Activated CD8-positive, alpha-beta T cell treated with anti-CD3 and anti-CD28 coated beads for 36 hours (primary cell): ENCODE measurements at places on chromosomes 6 and 20.

- no peaks in the 10 kb centered on the region for H3K36me3 ChIP-seq
- no peak for DNase-seq
- peaks cover 10% of the 10 kb centered on the region for H3K27me3 ChIP-seq
- no peak overlapping the region for H3K4me3 ChIP-seq
- no peak overlapping the region for H3K27ac ChIP-seq
- no peaks in the 10 kb centered on the region for H3K4me1 ChIP-seq
Observed at GRCh38 chr20:47133809-47134456, 222.6 kb downstream of the ZMYND8 start.

GRCh38 chr6:29726571-29727194 lies 3.4 kb downstream of the HLA-F start:
- H3K27me3 ChIP-seq = no peaks in the 10 kb centered on the region
- no peak for DNase-seq
- H3K4me3 ChIP-seq = peak overlapping the region; percentile 93
- H3K4me1 ChIP-seq = peaks cover 73% of the 10 kb centered on the region
- peaks cover 48% of the 10 kb centered on the region for H3K36me3 ChIP-seq

DNA sequence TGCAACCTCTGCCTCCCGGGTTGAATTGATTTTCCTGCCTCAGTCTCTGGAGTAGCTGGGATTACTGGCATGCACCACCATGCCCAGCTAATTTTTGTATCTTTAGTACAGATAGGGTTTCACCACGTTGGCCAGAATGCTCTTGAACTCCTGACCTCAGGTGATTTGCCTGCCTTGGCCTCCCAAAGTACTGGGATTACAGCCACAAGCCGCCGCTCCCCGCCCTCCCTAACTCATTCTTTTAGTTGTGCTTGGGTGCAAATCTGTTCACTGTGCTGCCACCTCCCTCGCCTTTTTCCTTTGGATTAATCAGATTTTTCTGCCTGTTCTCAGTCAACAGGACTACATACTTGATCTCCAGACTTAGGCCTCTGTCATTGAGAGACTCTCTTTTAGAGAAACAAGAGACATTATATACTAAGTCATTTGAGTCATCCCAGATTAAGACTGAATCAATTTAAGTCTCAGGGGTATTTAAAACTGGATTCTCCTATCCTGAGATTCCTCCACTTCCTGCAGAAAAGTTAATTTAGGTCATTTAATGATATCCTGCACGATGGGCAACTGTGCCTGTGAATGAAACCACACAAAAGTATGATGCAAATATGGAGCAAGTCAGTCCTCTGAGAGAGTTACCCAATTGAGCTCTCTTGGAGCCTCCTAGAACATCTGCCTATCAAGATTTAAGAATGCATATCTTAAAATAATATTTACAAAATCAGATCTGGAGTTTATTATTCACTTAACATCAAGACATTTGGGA lies 136.1 kb upstream of the THEMIS start:
- no peak overlapping the region for H3K4me3 ChIP-seq
- H3K27ac ChIP-seq = no peak overlapping the region
- peaks cover 2% of the 10 kb centered on the region for H3K36me3 ChIP-seq

- no peak overlapping the region for H3K4me3 ChIP-seq
- H3K4me1 ChIP-seq = peaks cover 32% of the 10 kb centered on the region
- peak overlapping the region; percentile 8 for H3K27ac ChIP-seq
- H3K36me3 ChIP-seq = peaks cover 26% of the 10 kb centered on the region
- DNase-seq = peak; percentile 81
Observed at GRCh38 chr6:39100358-39100757, 14.6 kb downstream of the SAYSD1 start.

GRCh38 chr6:144405163-144405562 lies 120.0 kb downstream of the UTRN start:
- H3K4me1 ChIP-seq = peaks cover 28% of the 10 kb centered on the region
- no peaks in the 10 kb centered on the region for H3K27me3 ChIP-seq
- no peak for DNase-seq
- H3K4me3 ChIP-seq = no peak overlapping the region

DNA sequence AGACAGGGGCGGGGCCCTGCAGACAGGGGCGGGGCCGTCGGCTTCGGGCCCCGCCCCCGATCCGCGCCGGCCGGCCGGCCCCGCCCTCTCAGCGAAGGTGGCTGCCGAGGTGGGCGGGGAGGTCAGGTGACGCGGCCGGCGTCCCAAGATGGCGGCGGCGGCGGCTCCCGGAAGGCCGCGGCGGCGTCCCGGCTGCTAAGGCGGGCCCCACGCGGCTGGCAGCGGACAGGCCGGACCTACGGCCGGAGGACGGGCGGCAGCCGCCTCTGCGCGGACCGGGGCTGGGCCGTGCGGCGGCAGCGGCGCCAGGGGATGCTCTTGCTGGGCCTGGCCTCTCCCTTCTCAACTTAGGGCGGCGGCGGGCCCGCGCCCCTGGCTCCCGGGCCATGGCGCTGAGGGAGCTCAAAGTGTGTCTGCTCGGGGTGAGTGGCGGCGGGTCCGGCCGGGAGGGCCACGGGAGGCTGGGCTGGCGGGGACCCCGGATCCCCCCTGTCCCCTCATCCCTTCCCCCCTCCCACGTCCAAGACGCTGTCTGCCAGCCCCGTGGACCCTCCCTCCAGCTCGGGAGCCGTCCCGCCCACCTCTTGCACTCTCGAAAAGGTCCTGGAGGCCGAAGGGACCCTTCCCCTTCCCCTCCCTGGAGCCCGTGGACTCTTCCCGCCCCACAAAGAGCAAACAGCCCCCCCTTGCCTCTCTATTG lies at the start of gene RAB22A:
Gene RAB22A (plus strand): TSS at position 125 of the 700 bp plus-strand sequence. CDS start 262 bp downstream, at position 387.
- DNase-seq = peak; percentile 84
- no peaks in the 10 kb centered on the region for H3K27me3 ChIP-seq
- H3K4me3 ChIP-seq = peak within 1 kb of the TSS; percentile 91
- H3K4me1 ChIP-seq = peaks cover 59% of the 10 kb centered on the region

GRCh38 chr20:48079028-48079427 lies 293.7 kb upstream of the SULF2 start:
- no peaks in the 10 kb centered on the region for H3K36me3 ChIP-seq
- no peak for DNase-seq
- H3K27me3 ChIP-seq = peaks cover 10% of the 10 kb centered on the region
- H3K4me1 ChIP-seq = no peaks in the 10 kb centered on the region
- H3K4me3 ChIP-seq = no peak overlapping the region

GRCh38 chr20:62039738-62040137 lies 25.9 kb downstream of the TAF4 start:
- H3K4me1 ChIP-seq = peaks cover 46% of the 10 kb centered on the region
- H3K36me3 ChIP-seq = no peaks in the 10 kb centered on the region
- no peak for DNase-seq

DNA sequence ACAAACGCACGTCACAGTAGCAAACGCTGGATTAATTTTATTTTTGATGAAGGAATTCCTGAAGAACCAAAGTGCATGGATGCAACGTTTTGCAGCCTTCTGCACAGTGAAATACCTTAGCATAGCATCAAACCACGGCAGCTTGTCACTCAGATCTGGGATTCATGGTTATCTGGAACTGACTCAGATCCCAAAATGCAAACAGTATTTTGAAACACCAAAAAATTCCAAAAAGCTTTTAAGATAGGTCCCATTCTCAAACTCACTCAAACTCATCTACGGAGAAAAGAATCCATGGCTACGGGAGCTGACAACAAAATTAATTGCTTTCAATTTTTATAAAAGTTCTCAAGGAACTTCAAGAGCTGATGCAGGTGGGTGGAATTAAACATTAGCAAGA lies 116.2 kb upstream of the SALL4 start:
- no peak overlapping the region for H3K4me3 ChIP-seq
- no peak for DNase-seq
- no peaks in the 10 kb centered on the region for H3K27me3 ChIP-seq
- no peak overlapping the region for H3K27ac ChIP-seq
- H3K36me3 ChIP-seq = no peaks in the 10 kb centered on the region

- no peaks in the 10 kb centered on the region for H3K36me3 ChIP-seq
- H3K27me3 ChIP-seq = peaks cover 11% of the 10 kb centered on the region
- H3K27ac ChIP-seq = no peak overlapping the region
- DNase-seq = no peak
Observed at GRCh38 chr6:114063956-114064355, 93.0 kb upstream of the HDAC2 start.

GRCh38 chr6:3297006-3297405 lies 38.3 kb downstream of the PSMG4 start:
- DNase-seq = no peak
- no peaks in the 10 kb centered on the region for H3K27me3 ChIP-seq
- H3K27ac ChIP-seq = no peak overlapping the region
- H3K36me3 ChIP-seq = no peaks in the 10 kb centered on the region

DNA sequence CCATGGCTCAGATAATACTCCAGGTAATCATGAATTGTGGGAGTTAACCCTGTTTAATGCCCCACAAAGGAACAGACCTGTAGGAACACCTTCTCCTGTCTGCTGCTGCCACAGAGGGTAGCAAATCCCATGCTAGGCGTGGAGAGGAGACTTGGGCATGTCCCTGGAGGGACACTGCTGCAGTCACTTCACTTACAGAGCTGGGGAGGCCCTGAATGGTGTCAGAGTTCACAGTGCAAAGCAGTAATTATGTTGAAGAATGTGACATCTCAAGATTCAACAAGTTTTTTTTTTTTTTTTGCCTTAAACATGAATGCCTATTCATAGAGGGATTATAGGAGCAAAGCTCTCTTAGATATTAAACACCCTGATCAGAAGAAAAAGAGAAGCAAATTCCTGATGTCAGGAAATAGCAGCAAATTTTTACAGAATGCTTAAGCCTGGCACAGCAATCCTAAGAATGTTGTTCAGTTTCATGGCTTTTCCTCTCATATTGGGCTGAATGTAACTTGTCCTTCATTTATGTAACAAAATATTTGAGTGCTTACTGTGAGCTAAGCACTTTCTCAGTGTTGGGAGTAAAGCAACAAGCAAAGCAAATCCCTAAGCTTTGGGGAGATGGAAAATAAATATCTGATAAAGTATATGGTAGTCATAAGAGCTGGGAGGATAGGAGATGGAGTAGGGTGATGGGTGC lies 45.0 kb downstream of the CARMIL1 start:
- DNase-seq = no peak
- peaks cover 4% of the 10 kb centered on the region for H3K4me1 ChIP-seq

GRCh38 chr6:53920881-53921280 lies 126.1 kb downstream of the LRRC1 start:
- H3K4me3 ChIP-seq = no peak overlapping the region
- no peaks in the 10 kb centered on the region for H3K4me1 ChIP-seq
- peaks cover 3% of the 10 kb centered on the region for H3K36me3 ChIP-seq
- H3K27ac ChIP-seq = no peak overlapping the region
- no peaks in the 10 kb centered on the region for H3K27me3 ChIP-seq

DNA sequence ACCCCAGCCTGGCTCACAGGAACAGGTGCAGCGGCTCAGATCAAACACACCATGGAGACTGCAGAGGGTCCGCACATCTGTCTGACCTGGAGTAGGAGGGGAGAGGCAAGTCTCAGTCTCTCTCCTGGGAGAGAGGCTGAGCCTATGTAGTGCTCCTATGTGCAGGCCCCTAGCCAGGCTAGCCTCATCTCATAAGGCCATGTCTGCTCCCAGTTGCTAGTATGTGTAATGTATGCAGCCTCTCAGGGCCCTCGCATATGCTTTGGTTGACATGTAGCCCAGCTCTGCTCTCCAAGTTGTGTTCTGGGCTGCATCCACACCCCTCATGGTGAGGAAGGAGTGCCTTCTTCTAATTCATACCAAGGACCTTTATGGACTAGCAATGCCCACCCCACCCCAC lies 11.8 kb downstream of the TNXB start:
- H3K4me1 ChIP-seq = peaks cover 2% of the 10 kb centered on the region
- no peak overlapping the region for H3K4me3 ChIP-seq
- no peak overlapping the region for H3K27ac ChIP-seq
- H3K27me3 ChIP-seq = peaks cover 41% of the 10 kb centered on the region
- DNase-seq = no peak

- no peak overlapping the region for H3K4me3 ChIP-seq
- H3K27me3 ChIP-seq = peaks cover 3% of the 10 kb centered on the region
- no peaks in the 10 kb centered on the region for H3K4me1 ChIP-seq
- DNase-seq = no peak
- H3K36me3 ChIP-seq = no peaks in the 10 kb centered on the region
Observed at GRCh38 chr6:118174071-118174470, 267.0 kb downstream of the SLC35F1 start.

- H3K36me3 ChIP-seq = no peaks in the 10 kb centered on the region
- no peak overlapping the region for H3K27ac ChIP-seq
- DNase-seq = no peak
Observed at GRCh38 chr6:93701526-93701925, 282.2 kb upstream of the EPHA7 start.

DNA sequence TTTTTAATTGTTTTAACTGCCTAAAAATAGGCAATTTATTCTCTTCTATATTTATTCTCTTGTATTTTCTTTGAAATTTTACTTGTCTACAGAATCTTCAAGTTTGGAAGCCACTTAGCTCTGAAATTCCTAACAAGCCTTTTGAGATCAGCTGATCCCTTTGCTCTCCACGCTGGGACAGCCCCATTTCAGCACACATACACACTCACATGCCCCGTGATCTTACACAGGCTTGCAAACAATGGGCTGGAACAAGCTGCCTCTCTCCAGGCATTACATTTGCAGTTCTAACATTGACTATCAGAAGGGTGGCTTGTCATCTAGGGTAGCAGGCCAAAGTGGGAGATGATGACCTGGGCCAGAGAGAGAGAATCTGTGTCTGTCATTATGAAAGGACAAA lies 62.1 kb upstream of the RAB32 start:
- no peaks in the 10 kb centered on the region for H3K4me1 ChIP-seq
- no peaks in the 10 kb centered on the region for H3K36me3 ChIP-seq
- H3K4me3 ChIP-seq = no peak overlapping the region
- no peak overlapping the region for H3K27ac ChIP-seq

GRCh38 chr6:145147981-145148749 lies 587.2 kb downstream of the EPM2A start:
- H3K36me3 ChIP-seq = no peaks in the 10 kb centered on the region
- peak; percentile 2 for DNase-seq
- H3K27me3 ChIP-seq = peaks cover 6% of the 10 kb centered on the region
- H3K4me1 ChIP-seq = no peaks in the 10 kb centered on the region

DNA sequence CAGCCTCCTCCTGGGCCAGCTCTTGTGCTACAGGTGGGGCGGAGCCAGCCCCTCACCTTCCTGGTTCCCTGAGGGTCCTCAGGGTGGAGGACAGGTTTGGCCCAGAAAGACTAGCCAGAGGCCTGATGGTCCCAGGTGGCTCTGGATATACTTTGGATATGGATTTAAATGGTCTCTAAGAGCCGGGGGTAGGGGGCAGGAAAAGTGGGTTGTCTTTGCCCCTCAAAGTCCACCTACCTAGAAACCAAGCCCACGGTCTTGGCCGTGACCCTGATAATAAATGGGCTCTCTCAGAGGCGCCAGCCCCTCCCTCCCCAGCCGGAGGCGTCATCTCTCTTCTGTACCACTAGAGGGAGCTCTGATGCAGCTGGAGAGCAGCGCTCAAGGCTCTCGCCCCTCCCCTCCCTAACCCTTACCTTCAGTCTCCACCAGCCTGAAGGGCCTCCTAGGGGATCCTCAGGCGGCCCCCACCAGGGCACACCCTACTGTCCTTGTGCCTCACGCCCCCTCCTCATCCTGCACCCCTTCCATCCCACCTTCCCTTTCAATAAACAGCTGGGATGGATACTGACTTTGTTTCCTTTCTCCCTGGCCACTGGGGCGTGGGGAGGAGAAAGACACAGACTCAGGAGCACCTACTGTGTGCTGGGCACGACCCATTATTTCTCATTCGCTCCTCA lies 7.5 kb downstream of the NRSN2 start:
- DNase-seq = peak; percentile 83
- H3K4me1 ChIP-seq = no peaks in the 10 kb centered on the region
- H3K4me3 ChIP-seq = no peak overlapping the region
- no peaks in the 10 kb centered on the region for H3K36me3 ChIP-seq

- no peaks in the 10 kb centered on the region for H3K4me1 ChIP-seq
- no peak overlapping the region for H3K27ac ChIP-seq
Observed at GRCh38 chr6:86686496-86686895, 250.8 kb upstream of the HTR1E start.
